ENCODE measurements at places on chromosomes 1 and 21. TPM values are rescaled to one million over a fixed set of nuclear protein-coding genes. Genes with fewer than 3 reads are reported as not detected.

ARMH1 gene
- 17.2 TPM for total RNA-seq

NEXN gene
- total RNA-seq: 2.7 TPM

SPRR2E gene
- total RNA-seq: not detected

NTRK1 gene
- total RNA-seq: 2.8 TPM

SH2D2A gene
- total RNA-seq: 205 TPM

ADORA3 gene
- total RNA-seq: not detected

ADIPOR1 gene
- total RNA-seq: 79.2 TPM

LCE2B gene
- total RNA-seq: not detected

BEND5 gene
- 1.9 TPM for total RNA-seq

MTR gene
- 43.5 TPM for total RNA-seq

CDCA8 gene
- total RNA-seq: 97.3 TPM

NPL gene
- 10.1 TPM for total RNA-seq

RNPC3 gene
- total RNA-seq: 27.7 TPM

PTBP2 gene
- total RNA-seq: 10.7 TPM

SLAMF8 gene
- total RNA-seq: 0.70 TPM

All from activated CD8-positive, alpha-beta memory T cell treated with anti-CD3 and anti-CD28 coated beads, Interleukin-2, amount 10 ng/mL, durations not matched to agents 7 days and 5 days (primary cell).